ENCODE measurements at places on chromosomes 13 and 19.

DNA sequence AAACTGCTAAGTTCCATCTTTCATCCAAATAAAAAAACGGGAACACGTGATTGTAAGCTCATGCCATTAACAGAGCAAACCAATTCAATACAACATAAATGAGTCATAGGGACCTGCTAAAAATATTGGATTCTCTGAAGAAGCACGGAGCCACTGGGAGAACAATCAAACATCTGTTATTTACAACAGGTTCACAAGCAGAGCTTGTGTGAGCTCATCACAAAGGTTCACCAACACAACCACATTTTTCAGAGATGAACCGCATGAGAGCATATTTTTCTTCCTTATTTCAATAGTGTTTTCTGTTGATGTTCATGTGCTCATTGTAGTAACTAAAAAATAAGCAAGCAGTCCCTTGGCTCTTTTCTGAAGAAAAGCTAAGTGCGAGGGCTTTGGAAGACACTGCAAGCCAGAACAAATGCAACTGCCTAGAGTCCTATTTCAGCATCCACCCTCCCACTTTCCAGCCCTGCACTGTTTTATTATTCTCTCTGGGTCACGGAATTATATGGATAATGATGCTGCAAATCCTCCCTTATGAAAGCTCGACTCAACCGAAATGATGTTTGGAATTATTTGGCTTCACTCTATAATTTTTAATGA, 545.8 kb downstream of the LIG4 start:
- peak; percentile 15 for DNase-seq

GRCh38 chr13:100491164-100491842, 97.3 kb downstream of the GGACT start:
- peak; percentile 64 for DNase-seq

GRCh38 chr19:31759359-31759758, 410.1 kb upstream of the TSHZ3 start:
- no peak for DNase-seq

GRCh38 chr19:41324231-41324702, 14.3 kb downstream of the CCDC97 start:
- no peak for DNase-seq

GRCh38 chr19:13987101-13987890, 18.8 kb downstream of the RFX1 start:
- DNase-seq: no peak

DNA sequence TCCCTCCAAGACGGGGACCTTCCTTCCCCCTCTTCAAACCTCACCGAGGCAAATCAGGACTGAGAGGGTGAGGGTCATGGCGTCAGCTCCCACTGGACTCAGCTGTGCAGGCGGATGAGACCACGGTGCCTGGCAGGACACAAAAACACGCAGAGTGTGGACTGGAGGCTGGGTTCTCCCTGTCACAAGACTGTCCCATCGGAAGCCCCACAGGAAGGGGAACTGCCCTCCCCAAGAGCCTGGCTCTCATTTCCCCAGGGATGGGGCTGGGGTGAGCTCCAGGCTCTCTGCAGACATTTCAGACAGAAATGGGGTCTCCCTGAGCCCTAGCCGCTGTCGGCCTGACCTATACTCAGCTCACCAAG, at the start of gene LILRB5:
Gene LILRB5 (minus strand): TSS at position 158 of the 365 bp plus-strand sequence. CDS start 80 bp downstream, at position 78.
- no peak for DNase-seq

GRCh38 chr13:111343186-111343805, 22.9 kb downstream of the TEX29 start:
- DNase-seq: no peak

- no peak for DNase-seq
Measured at GRCh38 chr19:2436926-2437325, 9.5 kb upstream of the TIMM13 start.

- no peak for DNase-seq
Measured at GRCh38 chr19:8086849-8087248, 34.3 kb downstream of the CCL25 start.

DNA sequence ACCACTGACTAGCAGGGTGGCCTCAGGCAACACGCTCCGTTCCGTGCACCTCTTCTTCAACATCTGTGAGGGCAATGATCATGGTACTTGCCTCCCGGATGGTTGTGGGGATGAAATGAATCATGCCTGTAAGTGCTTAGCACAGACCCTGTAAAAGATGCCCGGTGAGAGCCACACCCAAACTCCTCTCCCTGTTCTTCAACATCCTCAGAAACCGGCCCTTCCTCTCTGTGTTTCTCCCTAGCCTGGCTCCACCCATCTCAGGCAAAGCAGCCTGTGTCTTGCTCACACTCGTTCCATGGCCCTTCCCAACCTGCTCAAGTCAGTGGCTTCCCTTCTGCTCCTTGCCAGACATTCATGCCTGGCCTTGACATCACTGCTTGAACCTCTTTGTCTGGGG, 5.8 kb upstream of the DMKN start:
- no peak for DNase-seq

GRCh38 chr13:67048821-67049150, 181.3 kb downstream of the PCDH9 start:
- DNase-seq: peak; percentile 66

GRCh38 chr13:23460309-23460708, 26.8 kb upstream of the SACS start:
- DNase-seq: no peak

DNA sequence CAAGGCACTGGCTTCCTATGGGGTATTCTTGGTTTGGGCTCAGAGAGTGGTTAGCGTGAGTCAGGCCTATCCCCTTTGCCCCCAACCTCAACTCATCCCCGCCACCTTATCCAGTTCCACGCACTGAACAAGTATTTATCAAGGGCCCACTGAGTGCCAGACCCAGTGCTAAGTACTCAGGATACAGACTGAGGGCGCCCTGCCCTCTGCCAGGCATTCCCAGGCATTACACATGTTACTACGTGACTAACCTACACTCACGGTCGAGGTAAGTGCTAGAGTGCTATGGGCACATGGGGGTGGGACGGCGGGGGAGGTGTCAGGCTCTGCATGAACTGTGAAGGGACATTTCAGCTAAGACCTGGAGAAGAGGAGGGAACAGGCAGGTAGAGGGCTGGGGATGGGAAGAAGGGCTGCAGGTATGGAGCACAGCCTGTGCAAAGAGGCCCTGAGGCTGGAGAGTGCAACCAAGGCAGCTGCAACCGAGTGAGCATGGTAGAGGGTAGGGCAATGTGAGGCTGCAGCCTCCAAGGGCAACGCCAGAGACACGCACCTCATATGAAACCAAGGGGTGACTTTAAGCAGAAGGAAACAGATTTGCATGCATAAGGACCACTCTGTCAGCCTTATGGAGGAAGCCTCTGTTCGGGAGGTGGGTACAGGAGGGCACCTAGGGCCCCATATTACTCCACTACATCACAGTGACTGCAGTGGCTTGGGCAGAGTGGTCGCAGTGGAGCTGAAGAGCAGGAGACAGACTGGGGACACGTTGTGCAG, 22.5 kb downstream of the DHRS12 start:
- DNase-seq: no peak

- no peak for DNase-seq
Measured at GRCh38 chr19:45423033-45423588, 606 bp downstream of the ERCC1 start.

DNA sequence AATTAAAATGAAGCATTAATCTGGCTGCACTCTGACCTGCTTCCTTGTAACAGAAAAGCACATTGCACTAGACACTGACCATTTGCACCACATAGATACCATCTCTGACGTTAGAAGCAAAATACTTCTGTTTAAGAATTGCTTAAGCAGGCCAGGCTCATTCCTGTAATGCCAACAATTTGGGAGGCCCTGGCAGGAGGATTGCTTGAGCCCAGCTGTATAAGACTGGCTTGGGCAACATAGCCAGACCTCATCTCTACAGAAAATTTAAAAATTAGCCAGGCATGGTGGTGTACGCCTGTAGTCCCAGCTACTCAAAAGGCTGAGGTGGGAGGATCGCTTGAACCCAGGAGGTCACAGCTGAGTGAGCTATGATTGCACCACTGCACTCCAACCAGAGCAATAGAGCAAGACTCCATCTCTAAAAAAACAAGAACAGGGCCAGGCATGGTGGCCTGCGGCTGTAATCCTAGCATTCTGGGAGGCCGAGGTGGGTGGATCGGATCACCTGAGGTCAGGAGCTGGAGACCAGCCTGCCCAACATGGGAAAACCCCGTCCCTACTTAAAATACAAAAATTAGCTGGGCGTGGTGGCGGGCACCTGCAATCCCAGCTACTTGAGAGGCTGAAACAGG, 7.0 kb upstream of the TLE6 start:
- peak; percentile 96 for DNase-seq

DNA sequence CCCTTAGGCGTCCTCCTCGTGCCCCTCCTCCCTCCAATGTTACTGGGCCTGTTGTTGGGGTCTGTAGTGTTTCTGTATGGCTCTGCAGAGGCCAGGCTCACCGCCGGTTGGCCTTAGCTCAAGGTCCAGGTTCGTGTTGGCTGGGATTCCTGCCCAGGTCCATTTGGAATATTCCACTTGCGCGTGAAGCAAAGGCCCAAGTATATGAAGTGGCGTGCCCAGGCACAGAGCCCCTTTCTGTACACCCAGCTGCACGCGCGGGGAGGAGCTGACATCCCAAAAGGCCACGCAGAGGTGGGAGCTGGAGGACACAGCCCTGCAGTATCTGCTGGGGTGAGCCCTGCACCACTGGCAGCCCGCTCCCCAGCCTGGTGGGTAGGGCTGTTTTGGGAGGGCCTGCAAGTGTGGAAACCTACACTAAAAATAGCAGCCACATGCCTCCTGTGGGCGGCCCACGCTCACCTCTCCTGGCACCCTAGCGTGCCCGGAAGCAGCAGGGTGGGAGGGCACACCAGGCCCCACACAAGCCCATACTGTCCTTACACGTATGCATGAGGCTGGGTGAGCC, 30.2 kb downstream of the CRTC1 start:
- DNase-seq: no peak

GRCh38 chr13:47036294-47037008, 139.6 kb upstream of the HTR2A start:
- no peak for DNase-seq

DNA sequence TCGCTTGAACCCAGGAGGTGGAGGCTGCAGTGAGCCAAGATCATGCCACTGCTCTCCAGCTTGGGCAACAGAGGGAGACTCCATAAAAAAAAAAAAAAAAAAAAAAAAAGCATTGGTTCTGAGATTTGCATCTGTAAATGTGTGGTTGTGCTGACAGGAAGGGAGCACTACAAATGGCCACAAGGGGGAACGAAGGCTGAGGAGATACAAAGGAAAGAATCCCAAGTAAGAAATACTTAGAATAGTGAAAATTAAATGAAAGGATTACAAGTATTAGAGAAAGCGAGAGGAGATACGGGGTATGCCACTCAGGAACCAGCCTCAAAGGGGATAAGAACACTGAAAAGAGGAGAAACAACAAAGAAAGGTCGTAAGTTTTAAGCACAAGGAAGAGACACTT, 284.9 kb downstream of the KLF12 start:
- DNase-seq: peak; percentile 30

DNA sequence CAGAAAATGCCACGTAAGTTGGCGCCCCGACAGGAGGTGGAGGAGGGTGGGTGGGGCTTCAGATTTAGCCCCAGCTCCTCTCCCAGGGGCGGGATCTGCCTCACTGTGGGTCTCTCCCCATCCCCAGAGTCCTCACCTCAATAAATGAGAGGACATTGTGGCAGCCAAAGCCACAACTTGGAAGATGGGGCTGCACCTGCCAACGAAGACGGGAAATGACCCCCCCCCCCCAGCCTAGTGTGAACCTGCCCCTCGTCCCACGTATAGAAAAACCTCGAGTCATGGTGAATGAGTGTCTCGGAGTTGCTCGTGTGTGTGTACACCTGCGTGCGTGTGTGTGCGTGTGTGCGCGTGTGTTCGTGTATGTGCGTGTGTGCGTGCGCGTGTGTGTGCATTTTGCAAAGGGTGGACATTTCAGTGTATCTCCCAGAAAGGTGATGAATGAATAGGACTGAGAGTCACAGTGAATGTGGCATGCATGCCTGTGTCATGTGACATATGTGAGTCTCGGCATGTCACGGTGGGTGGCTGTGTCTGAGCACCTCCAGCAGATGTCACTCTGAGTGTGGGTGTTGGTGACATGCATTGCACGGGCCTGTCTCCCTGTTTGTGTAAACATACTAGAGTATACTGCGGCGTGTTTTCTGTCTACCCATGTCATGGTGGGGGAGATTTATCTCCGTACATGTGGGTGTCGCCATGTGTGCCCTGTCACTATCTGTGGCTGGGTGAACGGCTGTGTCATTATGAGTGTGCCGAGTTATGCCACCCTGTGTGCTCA, 1.5 kb upstream of the TRAPPC5 start:
- DNase-seq: no peak

- DNase-seq: no peak
Measured at GRCh38 chr19:35844482-35845214, 7.7 kb downstream of the NPHS1 start.

- no peak for DNase-seq
Measured at GRCh38 chr19:38780443-38780842, 7.1 kb upstream of the LGALS7 start.

GRCh38 chr13:44402899-44403445, 29.3 kb downstream of the SERP2 start:
- no peak for DNase-seq

DNA sequence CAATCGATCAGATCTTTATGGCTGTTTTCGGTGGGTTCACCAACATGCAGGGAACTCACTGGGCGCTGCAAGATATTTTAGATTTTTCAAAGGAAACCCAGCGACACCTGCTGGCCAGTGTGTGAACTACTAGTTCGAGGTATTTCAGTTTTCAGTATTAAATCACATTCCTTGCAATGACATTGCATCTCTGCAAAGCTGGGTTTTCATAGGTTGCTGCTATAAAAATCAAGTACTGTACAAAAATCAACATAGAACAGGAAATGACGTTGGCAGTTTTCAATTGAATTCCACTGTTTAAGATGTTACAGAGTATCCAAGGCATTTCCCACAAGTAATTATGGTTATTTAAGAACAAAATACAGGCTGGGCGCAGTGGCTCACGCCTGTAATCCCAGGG, 17.6 kb downstream of the LIG1 start:
- DNase-seq: peak; percentile 31

DNA sequence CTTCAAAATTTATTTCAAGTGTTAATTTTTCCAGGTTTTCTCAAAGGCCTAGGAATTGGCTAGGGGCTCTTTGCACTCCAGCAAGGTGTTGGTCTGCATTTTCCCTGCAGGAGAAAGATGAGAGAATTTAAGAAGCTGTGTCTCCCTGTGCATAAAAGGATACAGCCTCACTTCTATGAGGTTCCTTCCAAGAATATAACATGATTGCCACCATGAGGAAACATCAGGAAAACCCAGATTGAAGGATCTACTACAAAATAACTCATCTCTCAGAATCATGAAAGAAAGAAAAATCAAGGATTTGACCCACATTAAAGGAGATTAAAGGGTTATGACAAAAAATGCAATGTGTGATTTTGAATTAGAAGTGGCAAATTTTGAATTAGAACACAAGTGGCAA, 69.9 kb downstream of the RUBCNL start:
- peak; percentile 9 for DNase-seq

- peak; percentile 91 for DNase-seq
Measured at GRCh38 chr19:1848399-1849131, at the start of gene REXO1. Gene REXO1 (minus strand): TSS chr19:1848483. CDS start chr19:1848358, 125 bp downstream.
